ENCODE measurements at places on chromosomes 7 and 10.

DNA sequence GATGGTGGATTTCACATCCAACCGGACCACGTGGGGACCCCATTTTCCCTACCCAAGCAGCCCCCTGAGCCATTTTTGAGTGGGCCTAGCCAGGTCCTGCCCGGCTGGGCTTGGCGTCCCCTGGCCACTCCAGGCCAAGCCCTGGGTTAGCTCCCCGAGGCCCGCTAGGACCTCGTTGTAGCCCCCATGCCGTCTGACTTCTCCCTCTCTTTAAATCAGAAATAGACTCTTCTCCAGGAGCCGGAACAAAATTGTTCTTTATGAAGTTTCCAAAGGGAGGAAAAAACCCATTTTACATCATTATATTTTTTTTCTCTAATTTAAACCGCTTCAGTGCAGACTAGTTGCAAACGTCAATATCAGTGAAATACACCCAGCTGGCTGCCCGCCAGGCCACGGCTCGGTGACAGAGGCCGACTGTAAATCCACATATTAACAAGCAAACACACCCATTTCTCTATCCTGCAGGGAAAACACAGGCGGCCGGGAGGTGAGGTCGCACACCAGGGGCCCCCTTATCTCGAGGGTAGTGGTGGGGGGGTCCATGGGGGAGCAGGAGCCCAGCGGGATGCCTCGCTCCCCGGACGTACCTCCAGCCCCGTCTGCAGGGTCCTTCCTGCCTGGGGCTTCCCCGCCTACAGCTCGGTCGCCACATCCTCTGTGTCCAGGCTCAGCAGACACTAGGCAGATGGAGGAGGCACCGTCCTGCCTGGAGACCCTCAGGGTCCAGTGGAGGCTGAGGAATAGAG is 72.7 kb downstream of the ELFN1 start:
- no peak for DNase-seq

DNA sequence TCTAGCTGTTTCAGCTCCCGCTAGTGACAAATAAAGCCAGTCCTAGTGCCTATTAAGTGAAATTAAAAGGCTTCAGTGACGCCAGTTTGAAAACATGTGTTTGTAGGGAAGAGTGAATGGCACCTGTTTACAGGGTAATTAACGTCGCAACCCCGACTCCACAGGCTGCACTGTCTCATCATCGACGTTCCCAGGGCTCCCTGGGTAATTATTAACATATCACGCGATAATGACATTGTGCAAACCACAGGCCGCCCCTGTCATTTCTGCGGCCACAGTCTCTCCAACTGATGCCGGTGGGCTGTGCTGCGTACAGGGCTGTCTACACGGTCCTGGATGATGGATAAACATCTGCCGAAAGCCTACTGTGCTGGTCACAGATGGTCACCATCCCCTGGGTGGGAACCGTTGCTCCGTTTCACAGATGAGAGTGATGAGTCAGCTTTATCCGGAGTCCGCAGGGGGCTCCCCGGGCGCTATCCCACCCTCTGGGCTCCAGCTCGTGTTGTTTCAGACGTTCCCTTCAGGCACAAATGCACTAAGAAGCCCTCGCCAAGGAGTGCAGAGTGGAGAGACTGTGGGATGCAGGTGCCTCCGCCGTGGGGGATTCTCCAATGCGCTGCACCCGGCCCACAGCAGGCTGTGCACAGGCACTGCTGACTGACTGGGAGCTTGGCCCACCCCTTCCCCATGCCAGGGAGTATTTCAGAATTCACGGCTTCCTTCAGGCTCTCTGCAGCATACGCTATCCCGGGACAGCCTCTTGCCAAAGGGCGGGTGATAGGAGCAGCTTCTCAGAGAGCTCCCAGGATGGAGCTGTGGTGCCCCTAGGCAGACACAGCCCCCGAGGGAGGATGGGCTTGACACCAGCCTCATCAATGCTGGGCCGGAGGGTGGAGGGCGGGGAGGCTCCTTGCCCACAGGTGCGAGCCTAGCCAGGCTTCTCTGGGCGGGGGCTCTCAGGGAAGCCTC is 491.8 kb upstream of the FOXK1 start:
- no peak for DNase-seq

DNA sequence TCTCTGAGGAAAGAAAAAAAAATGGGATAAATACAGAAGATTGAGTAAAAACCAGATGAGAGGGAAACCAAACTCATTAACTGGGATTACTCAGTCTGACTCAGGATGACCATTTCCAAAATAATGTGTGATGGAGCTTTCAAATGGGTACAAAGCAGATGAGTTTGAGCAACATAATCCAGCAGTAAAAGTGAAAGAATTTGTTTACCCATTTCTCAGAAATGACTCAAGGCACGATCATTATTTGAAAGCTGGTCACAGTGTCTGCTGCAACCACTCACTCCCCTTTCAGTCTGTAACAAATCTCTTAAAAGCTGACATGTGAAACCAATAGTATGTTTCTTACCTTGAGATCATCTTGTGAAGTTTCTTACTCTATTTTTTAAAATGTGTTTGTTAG is 104.7 kb upstream of the KLF14 start:
- DNase-seq = peak; percentile 20

- DNase-seq = no peak
Measured at GRCh38 chr10:102919246-102919959, 1.3 kb downstream of the CNNM2 start.

GRCh38 chr7:8176370-8177081 is 85.4 kb downstream of the ICA1 start:
- DNase-seq = peak; percentile 48

GRCh38 chr7:121180436-121181063 is 148.2 kb upstream of the WNT16 start:
- DNase-seq = no peak

All from stimulated activated CD8-positive, alpha-beta memory T cell treated with anti-CD3 and anti-CD28 coated beads, Interleukin-7, amount 100 ng/mL, for 48 hours (primary cell).